ENCODE measurements at places on chromosomes 3 and 15.

- DNase-seq = no peak
Measured at GRCh38 chr3:89227218-89227617, 119.8 kb downstream of the EPHA3 start.

GRCh38 chr3:67415511-67415910 is 238.9 kb downstream of the SUCLG2 start:
- DNase-seq = no peak

GRCh38 chr3:48738926-48739616 is 22.1 kb upstream of the IP6K2 start:
- DNase-seq = no peak

DNA sequence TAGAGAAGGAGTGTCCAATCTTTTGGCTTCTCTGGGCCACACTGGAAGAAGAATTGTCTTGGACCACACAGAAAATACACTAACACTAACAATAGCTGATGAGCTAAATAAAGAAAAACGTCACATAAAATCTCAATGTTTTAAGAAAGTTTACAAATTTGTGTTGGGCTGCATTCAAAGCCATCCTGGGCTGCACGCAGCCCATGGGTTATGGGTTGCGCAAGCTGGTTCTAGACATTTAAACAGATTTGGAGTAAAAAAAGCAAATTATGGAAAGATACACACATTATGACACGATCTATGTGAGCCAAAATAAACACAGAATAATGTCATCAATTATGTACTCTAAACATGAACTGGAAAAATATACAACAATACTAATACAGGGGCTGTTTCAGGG is 703.3 kb upstream of the LMCD1 start:
- DNase-seq = no peak

- DNase-seq = no peak
Measured at GRCh38 chr3:139448104-139448503, 28.2 kb downstream of the RBP2 start.

- DNase-seq = no peak
Measured at GRCh38 chr15:37824717-37825382, 109.6 kb upstream of the TMCO5A start.

DNA sequence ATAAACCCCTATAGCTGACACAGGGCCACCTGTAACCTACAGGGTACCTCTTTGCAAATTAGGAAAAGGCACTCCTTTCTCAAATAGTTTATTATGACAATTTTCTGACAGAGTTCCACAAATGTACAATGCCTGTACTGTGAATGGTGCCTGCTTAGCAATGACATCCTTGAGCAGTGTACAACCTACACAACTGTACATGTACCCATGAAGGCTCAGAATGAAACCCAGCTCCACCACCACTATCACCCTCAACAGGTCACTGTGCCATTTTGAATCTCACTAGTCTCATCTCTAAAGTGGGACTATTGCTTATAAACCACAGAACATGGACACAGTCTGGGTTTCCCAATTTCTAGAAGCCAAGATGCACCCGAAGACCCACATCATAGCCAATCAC is 7.0 kb downstream of the MFGE8 start:
- DNase-seq = no peak

DNA sequence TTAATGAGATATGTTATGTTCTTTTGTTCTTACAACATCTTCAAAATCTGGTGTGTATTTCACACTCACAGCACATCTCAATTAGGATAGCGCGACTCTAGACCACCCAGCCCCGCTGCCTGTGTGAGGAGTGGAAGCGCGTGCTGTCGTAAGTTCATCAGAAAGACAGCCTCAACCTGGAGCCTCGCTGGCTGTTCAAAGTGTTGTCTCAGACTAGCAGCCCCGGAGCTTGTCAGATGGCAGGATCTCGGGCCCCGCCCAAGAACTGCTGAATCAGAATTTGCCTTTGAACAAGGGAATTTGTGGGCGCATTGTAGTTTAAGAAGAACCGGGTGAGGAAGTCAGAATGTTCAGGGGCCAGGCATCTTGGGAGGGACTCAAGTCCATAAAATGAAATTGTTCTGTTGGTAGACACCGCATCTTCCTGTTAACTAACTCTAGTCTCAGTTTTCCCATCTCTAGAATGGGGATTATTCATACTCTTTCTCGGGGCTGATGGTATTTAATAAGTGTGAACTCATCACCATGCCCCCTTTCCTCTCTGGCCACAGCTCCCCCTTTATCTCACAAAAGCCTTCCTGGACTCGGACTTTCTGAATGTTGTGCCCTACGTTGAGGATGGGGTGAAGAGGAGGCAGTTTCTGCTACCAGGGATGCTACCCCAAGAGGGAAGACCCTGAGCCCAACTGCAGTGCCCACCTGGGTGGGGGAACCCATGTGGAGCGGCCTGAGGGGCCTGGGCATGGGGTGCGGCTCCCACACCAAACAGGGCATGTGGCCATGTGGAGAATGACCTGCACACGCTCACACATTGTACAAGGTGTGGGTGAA is 40.4 kb downstream of the BHLHE40 start:
- DNase-seq = no peak

Data from NCI-H748 treated with DMSO at 0.1 percent for 48 hours (cell line).